ELF-1 (cell line): ENCODE measurements at places on chromosomes 1 and 21.

DNA sequence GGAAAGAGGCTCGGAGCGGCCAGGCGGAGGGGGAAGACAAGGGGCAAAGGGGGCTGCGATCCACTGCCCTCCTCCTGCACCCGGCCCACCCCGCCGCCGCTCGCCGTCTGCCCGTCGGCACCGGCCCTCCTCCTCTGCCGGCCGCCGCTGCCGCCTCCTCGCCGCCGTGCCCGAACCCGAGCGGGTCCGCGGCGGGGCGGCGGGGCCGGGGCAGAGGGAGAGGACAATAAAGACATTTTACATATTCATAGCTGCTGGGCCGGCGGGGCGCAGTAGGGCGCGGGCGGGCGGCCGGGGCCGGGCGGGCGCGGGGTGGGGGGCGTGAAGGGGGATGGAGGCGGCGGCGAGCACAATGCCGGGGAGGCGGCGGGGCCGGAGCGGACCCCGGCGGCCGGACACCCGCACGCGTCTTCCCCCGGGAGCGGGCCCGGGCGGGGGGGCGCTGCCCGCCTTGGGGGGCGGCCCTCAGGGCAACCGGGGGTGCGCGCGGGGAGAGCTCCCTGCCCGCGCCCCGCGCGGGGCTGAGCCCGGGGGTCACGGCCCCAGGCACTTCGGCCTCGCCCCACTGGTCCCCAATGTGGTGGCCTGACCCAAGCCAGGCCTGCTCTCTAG lies 546 bp downstream of the POU2F1 start:
- DNase-seq = no peak

DNA sequence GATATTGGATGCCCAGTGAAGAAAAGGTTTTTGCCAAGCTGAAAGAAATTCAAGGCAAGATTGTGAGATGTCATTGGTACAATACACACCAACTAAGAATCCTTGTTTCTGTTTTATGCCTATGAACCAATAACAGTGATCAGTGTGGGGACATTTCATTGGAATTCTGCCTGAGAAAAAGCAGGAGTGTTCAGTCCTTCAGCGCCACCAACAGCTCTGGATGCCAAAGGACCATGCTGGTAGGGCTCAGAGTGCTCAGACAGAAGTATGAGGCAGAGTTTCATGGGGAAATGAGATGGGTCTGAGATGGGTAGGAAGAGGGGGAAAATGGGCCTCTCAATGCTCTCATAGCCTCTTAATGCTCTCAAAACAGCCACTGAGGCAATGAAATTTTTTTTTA lies 56.5 kb downstream of the GABPA start:
- DNase-seq = no peak

- no peak for DNase-seq
These were observed 77.3 kb upstream of the BCAR3 start for GRCh38 chr1:93758842-93759515.

DNA sequence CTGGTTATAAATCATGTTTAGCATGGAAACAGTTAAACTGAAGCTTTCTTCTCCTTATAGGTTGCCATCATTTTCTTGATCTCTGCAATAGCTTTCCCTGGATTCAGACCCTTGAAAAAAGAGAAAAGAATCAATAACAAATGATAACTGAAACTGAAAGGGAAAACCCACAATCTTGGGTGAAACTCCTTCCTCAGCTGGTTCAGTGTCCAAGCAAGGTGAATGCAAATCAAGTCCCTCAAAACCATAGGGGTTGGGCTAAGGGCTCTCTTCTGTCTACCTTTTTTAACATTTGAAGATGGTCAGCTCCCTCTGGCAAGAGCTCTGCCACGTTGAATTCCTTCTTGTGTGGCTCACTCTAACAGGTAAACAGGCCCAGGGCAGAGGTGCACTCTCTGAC lies 7.1 kb upstream of the ATP13A2 start:
- DNase-seq = no peak

GRCh38 chr1:219317762-219318353 lies 144.2 kb downstream of the LYPLAL1 start:
- peak; percentile 25 for DNase-seq

GRCh38 chr1:5744911-5745799 lies 247.1 kb downstream of the NPHP4 start:
- no peak for DNase-seq

GRCh38 chr1:52127181-52128180 lies 14.4 kb upstream of the ZFYVE9 start:
- no peak for DNase-seq

- no peak for DNase-seq
These were observed 95.6 kb upstream of the C8B start for GRCh38 chr1:57061369-57061768.

DNA sequence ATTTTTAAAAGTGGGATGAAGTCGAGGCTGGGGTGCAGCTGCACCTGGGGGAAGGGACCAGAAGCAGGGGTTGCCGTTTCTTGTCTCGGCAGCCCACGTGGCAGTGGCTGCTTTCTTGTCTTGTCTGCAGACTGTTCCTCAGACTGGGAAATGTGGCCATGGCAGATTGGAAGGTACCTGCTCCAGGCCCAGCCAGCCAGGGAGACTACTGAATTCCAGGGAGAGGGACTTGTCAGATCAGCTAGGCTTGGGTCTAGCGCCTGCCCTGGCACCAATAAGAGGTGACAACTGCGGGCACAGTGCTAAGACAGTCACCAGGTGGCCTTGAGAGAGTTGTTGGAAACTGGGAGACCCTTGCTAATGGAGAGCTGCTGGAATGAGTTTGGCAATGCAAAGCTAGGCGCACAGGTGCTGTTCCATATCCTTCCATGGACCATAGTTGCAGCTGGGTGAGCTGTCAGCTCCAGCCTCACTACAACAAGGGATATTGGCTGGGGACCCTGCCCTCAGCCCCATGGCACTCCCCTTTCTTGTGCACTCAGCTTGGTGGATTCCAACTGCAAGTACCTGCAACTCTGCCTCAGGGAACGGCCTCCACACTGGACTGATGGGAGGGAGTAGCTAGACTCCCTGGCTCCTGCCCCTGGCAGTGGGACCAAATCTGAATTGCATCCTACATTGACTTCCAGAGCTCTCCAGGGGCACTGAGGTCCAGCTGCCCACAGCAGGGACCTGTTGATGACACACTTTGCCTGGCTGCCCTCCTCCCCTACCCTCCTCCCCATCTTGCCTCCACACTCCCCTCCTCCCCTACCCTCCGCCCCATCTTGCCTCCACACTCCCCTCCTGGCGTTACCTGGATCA lies 9.9 kb upstream of the IL22RA1 start:
- no peak for DNase-seq

DNA sequence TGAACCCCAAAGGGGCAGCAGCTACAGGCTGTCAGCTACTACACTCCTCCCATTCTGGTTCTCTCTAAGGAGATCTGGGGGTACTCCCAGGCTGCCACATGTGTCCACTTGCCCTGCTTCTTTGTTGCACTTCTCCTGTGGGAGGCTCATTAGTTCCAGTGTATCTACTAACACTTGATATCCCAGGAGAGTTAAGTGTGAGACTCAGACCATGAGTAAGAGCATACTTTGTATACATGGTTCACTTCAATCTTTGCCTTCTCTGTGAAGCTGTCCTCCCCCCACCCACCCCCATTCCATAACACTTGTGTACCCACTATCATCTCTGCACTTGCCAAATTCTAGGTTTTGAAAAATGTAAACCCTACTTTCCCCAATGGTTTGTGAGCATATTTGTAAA lies 34.9 kb upstream of the GADD45A start:
- DNase-seq = no peak

GRCh38 chr1:29953961-29954360 lies 717.6 kb downstream of the PTPRU start:
- DNase-seq = no peak

- no peak for DNase-seq
These were observed 46.0 kb upstream of the CNTN2 start for GRCh38 chr1:204996981-204997380.

DNA sequence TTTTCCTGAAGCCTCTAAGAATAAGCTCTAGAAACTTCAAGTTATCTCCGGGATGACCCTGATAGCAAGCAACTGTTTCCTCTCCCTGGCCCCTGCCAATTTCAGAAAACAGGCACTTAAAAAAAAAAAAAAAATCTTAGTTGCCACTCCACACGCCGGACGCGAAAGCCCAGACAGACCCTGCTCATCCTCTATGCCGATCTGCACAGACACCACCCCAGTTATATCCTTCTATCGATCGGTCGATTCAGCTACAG lies 1.7 kb downstream of the ANP32E start:
- no peak for DNase-seq

DNA sequence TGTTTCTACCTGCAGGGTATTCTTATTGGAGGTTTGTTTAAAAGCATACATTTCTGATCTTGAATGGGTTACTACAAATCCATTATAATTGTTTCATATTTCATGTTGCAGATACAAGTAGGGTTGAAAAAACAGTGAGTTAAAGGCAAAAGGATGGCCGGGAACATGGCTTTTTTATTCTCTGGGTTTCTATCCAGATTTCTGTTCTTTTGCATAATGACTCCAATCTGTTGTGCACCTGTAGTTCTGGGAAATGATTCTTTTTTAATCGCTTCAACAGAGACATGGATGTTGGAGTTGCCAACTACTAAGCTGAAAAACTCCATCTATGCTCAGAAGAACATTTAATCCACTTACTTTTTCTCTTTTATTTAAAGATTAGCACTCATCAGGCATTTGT lies 2.7 kb upstream of the ADAMTS1 start:
- no peak for DNase-seq

- DNase-seq = no peak
These were observed 12.0 kb downstream of the XCL2 start for GRCh38 chr1:168531615-168532345.

- DNase-seq = no peak
These were observed 115.1 kb downstream of the PLPP3 start for GRCh38 chr1:56464294-56464693.

- DNase-seq = no peak
These were observed 7.6 kb downstream of the HTR6 start for GRCh38 chr1:19672237-19672636.

- DNase-seq = no peak
These were observed 1183.7 kb downstream of the MRPL39 start for GRCh38 chr21:24423546-24423945.

GRCh38 chr1:243364330-243364729 lies 108.5 kb downstream of the SDCCAG8 start:
- no peak for DNase-seq

DNA sequence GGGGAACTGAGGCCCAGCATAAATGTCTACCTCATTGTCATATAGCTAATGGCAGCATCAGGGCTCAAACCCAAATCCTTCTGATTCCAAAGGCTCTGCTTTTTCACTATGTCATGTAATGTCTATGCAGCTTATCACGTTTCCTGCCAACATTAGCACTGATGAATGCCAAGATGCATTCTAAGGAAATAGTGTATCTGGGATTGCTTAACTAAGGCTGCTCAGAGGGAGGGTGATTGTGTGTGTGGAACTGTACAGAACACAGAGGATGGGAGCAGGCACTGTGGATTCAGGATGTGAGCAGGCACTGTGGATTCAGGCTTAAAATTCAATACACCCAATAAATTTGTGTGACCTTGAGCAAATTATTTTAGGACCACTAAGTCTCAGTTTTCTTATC lies 456.4 kb upstream of the DEPDC1 start:
- no peak for DNase-seq

- no peak for DNase-seq
These were observed 28.1 kb upstream of the B3GALNT2 start for GRCh38 chr1:235532360-235532759.

DNA sequence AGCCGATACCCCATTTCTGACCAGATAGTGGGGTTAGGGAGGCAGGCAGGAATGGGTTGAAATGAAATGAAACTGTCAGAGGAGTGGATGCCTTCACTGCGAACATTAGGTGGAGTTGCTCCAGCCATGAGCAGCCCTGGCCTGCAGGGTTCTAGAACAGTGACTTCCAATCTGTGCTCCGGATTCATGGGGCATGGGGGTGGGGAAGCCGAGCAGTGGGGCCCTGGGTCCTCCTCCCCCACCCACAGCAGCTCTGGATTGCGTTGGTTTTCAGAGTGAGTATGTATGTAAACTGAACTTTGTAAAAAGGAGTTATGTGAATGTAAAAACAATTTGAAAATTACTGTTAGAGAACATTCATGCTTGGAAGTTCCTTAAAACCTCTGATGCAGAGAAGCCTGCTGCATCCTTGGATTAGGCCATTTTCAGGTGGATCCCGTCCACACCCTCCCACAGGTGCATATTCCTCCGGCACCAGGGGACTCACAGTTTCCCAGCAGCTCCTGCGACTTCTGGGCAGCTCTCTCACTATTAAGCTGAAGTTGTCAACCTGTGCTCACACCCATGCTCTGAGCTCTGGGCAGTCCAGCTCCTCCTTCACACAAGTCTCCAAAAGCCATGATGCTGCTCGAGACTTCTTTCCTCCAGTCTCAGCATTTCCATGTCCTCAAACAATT lies 54.4 kb upstream of the EDN2 start:
- no peak for DNase-seq

DNA sequence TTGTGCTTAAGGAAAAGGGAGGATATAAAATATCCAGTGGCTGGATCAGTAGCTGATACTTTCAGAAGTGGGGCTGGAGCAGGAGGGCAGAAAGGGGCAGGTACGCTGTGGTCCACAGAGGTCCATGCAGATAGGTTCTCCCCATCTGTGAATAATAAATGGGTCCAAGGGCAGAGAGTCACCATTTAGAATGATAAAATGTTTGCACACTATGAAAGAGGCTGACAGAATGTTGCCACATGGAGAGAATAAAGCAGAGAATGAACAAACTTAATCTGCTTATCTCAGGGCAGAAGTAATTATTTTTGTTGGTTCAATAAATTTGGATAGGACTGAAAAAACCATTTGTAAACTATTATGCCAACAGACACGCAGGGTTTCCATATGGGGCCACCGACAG lies 16.6 kb upstream of the ADAM30 start:
- DNase-seq = no peak

DNA sequence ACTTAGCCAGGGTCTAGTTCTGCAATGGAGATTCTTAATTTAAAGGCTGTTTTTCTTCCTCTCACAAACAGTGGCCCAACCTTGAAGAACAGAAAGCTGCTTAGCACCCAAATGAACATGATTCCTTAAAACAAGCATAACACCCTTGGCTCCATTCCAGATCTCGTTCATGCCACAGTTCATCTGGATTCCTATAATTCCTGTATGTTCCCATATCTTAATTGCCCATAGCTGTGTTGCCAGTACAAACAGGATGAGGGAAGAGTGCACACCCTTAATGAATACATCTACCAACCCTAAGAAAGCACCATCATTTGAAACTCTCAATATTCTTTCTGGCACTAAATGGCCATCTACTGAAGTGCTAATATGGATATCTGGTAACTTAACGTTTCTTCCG lies 45.5 kb downstream of the TGFB2 start:
- no peak for DNase-seq

DNA sequence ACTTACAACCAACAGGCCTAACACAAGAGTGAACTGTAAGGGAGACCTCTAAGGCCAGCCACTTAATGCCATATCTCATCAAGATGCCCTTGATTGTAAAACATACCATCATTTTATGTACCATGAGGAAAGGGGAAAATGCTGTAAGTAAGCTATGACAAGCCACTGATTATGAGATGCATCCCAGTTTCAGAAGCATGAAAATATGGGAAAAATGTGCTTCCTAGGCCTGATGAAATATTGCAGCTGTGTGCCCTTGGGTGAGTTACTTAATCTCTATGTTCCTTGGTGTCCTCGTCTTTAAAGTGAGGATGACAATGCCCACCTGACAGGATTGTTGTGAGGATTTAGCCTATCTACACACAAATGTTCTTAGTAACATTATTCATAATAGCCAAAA lies 28.9 kb downstream of the H3-3A start:
- no peak for DNase-seq

GRCh38 chr1:8595941-8596340 lies 221.5 kb downstream of the RERE start:
- DNase-seq = no peak
